ENCODE measurements at places on chromosomes 1 and 21.

DNA sequence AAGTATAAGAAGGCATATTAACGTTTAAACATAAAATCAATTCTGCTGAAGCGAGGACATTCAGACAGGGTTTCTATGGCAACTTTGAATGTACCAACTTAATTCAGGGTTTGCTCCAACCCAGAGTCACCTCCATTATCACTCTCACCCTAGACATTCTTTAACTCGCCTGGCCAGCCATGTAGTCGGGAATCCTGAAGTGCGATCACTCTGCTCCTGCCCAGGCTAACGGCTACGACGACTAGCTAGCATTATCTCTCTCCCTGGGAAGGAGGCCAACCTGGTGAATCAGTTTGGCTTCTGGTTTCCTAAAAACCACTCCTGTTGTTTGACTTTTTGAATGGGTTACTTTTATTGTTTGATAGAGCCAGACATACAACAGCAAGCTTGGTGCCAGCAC, 38.9 kb upstream of the ZBTB18 start:
- H3K36me3 ChIP-seq, result no peaks in the 10 kb centered on the region
- H3K27me3 ChIP-seq, result peaks cover 8% of the 10 kb centered on the region
- no peak overlapping the region for H3K27ac ChIP-seq
- H3K4me1 ChIP-seq, result no peaks in the 10 kb centered on the region
- no peak for DNase-seq

- no peaks in the 10 kb centered on the region for H3K27me3 ChIP-seq
- no peak for DNase-seq
- peaks cover 18% of the 10 kb centered on the region for H3K4me1 ChIP-seq
- H3K4me3 ChIP-seq, result no peak overlapping the region
- no peaks in the 10 kb centered on the region for H3K36me3 ChIP-seq
These were observed 87.4 kb downstream of the GLUL start for GRCh38 chr1:182304218-182304617.

DNA sequence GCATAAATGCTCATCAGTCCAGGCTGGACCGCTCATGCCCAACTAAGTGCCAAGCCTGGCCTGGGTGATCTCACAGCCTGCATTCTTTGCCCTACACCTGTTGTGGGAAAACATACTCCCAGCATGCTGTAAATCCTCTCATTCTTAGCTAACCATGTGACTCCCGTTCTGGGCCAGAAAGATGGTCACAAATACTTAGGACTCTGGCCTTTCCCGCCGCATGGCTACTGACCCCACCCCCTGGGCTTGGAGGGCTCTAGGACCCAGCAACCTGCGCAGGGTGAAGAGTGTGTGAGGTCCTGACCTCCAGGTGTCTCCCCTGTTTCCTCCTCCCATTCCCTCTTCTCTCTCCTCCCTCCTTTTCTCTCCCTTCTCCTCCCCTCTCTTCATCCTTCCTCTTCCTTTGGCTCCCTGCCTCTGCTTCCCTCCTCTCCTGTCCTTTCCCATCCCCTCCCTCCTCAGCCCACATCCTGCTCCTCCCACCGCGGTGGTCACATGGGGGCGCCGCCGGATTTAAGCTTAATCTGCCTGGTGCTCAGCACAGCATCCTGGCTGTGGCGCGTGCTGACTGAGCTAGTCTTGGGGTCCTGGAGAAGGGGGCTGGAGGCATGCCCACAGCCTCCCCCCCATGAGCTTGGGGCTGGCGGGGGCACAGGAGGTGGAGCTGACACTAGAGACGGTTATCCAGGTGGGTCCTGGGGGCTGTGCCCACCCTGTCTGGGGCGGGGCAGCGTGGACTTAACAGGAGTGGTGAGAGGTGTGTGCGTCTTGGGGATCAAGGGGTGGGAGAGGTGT, at the start of gene CROCC:
Gene CROCC, plus strand, starts transcription at position 541 of the 795 bp plus-strand sequence. Its CDS starts 88 bp downstream, at position 629.
- peaks cover 50% of the 10 kb centered on the region for H3K27me3 ChIP-seq
- H3K36me3 ChIP-seq, result no peaks in the 10 kb centered on the region
- peak; percentile 73 for DNase-seq

DNA sequence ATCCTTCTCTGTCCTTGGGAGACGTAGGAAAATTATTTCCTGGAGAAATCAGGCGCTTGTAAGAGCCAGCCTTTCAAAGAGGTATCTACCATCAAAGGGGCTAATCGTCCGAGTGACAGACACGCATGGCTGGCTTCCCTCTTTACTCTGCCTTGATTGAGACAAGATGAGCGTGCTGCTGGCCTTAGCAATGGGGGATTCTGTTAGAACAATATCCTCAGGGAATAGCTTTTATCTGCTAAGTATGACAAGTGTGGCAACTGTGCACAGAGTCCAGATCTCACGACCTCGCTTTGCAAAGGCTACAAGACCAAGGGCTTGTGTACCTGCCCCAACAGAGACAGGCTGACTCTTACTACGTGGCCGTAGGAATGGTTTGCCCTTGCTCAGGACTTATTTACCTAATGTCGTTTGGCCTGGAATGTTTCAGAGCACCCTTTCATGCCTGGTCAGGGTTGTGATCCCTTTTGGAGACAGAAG, 417.1 kb downstream of the KIF26B start:
- H3K4me1 ChIP-seq, result no peaks in the 10 kb centered on the region
- H3K27ac ChIP-seq, result no peak overlapping the region
- no peaks in the 10 kb centered on the region for H3K27me3 ChIP-seq
- no peak overlapping the region for H3K4me3 ChIP-seq
- H3K36me3 ChIP-seq, result no peaks in the 10 kb centered on the region

GRCh38 chr1:58741678-58742553, 41.9 kb downstream of the JUN start:
- H3K4me3 ChIP-seq, result no peak overlapping the region

GRCh38 chr1:54238353-54239034, 38.5 kb downstream of the MRPL37 start:
- peak; percentile 16 for DNase-seq
- H3K27me3 ChIP-seq, result no peaks in the 10 kb centered on the region
- peaks cover 34% of the 10 kb centered on the region for H3K36me3 ChIP-seq
- peak overlapping the region; percentile 4 for H3K27ac ChIP-seq
- no peak overlapping the region for H3K4me3 ChIP-seq
- H3K4me1 ChIP-seq, result peaks cover 7% of the 10 kb centered on the region

DNA sequence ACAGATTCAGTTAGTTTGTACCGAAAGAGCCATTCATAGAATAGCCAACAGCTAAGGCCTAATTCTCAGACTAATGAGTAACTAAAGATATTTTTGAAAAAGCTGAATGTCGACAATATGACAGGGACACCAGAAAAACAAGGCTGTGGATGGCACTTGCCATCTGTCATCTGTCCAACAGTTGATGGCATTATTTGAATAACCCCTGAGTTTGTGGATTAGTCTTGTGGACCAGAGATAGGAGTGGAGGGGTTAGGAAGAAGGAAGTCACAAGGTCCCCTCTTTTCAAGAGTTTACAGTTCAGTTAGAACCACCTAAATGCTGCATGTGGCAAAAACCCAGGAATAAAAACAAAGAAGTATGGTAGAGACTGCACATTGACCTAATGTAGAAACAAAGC, 356.5 kb upstream of the DUSP10 start:
- H3K27me3 ChIP-seq, result no peaks in the 10 kb centered on the region
- no peaks in the 10 kb centered on the region for H3K36me3 ChIP-seq
- DNase-seq, result no peak
- no peaks in the 10 kb centered on the region for H3K4me1 ChIP-seq
- no peak overlapping the region for H3K27ac ChIP-seq

DNA sequence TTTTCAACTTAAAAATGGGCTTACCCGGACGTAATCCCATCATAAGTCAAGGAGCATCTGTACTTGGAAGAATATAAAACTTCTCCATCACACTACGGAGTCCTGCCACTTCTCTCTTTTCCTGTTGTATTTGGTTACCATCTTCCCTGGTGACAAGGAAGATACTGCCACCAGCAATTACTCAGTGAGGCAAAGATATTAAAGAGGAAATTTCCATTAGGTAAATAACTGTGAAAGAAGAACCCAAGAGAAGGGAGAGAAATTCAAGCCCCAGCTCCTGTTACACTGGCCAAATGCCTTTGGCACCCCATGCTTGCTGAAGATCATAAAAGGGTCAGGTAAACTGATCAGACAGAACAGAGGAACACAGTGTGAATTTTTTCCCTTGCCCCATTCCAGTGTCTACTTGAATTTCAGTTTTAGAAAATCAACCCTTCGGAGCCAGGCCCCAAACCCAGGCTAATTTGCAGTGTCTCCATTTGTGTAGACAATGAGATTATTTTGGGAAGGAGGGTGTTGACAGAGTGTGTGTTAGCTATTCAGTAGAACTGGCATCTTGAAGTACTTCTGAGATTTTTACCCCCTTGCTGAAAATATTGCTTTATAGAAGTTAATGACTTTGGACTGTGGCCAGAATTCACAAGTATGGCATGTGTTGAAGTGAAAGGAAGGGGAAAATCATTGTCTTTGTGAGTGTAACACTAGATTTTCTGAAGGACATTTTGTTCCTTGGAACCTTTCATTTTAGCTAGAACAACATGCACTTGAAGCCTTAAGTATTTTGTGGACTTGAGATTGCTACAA, 167.1 kb downstream of the DHRS3 start:
- no peak for DNase-seq
- peak overlapping the region; percentile 100 for H3K27ac ChIP-seq
- H3K4me3 ChIP-seq, result no peak overlapping the region
- peaks cover 57% of the 10 kb centered on the region for H3K36me3 ChIP-seq
- H3K4me1 ChIP-seq, result peaks cover 91% of the 10 kb centered on the region

- H3K4me1 ChIP-seq, result no peaks in the 10 kb centered on the region
- H3K4me3 ChIP-seq, result no peak overlapping the region
- no peak overlapping the region for H3K27ac ChIP-seq
- no peaks in the 10 kb centered on the region for H3K27me3 ChIP-seq
- no peaks in the 10 kb centered on the region for H3K36me3 ChIP-seq
These were observed 130.7 kb downstream of the SLC30A10 start for GRCh38 chr1:219797683-219798082.

DNA sequence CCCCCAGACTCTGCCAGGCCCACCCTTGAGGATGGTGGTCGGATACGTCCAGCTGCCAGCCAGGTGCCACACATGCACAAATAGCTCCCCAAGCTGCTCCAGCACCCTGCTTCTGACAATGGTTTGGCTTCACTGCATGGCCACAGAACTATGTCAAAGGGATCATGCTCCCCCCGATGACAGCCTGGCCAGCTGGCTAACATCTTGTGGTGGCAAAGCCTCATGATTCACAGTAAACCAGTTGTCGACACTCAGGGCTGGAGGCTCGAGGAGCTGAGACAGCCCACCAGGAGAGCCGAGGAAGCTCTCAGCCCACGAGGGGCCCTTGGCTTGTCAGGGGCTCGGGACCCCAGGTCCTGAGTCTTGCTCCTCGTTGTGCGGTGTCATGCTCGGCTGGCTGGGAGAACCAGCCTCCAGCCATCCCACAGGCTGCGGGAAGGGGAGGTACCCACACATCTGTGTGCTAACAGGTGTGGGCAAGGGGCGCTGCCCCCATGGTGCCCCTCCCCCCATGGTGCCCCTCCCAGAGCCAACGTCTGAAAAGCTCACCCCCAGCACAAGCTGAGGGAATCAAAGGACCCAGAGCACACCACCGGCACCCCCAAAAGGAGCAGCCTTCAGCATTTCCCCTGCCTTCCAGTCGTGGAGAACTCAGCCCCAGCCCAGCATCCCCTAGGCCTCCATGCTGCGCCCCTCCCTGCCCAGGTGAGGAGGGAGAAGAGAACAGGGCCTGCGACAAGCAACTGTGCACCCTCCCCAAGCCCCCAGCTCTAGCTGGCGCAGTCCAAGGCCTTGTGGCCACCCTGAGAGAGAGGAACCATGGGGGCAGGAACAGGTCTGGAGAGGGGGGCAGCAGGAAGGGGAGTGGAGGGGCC, 41.2 kb downstream of the KIF21B start:
- no peaks in the 10 kb centered on the region for H3K27me3 ChIP-seq
- DNase-seq, result no peak
- H3K27ac ChIP-seq, result no peak overlapping the region
- H3K4me1 ChIP-seq, result no peaks in the 10 kb centered on the region
- H3K36me3 ChIP-seq, result peaks cover 66% of the 10 kb centered on the region
- H3K4me3 ChIP-seq, result no peak overlapping the region

- H3K4me3 ChIP-seq, result no peak overlapping the region
- no peaks in the 10 kb centered on the region for H3K27me3 ChIP-seq
- DNase-seq, result no peak
- H3K36me3 ChIP-seq, result peaks cover 16% of the 10 kb centered on the region
These were observed 156.8 kb downstream of the FASLG start for GRCh38 chr1:172815740-172816139.

DNA sequence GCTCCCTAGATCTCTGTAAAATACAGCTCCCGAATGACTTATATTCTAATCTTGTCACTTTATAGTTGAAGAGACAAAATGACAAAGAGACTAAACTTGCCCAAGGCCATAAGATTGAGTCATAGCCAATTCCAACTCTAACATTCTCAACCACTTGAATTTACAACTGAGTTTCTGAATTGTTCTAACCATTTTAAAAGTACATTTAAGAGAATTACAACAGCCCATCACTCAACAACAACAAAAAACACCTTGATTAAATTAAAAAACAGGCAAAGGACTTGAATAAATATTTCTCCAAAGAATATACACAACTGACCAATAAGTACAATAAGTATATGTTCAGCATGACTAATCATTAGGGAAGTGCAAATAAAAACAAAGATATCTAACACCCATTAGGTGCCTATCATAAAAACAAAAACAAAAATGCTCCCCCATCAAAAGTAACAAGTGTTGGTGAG, 8.7 kb upstream of the ADCY10 start:
- no peaks in the 10 kb centered on the region for H3K4me1 ChIP-seq
- peaks cover 10% of the 10 kb centered on the region for H3K36me3 ChIP-seq
- DNase-seq, result no peak
- H3K27ac ChIP-seq, result no peak overlapping the region
- no peak overlapping the region for H3K4me3 ChIP-seq
- no peaks in the 10 kb centered on the region for H3K27me3 ChIP-seq

GRCh38 chr1:221337106-221337505, 404.8 kb downstream of the DUSP10 start:
- no peak for DNase-seq
- H3K4me1 ChIP-seq, result no peaks in the 10 kb centered on the region
- H3K4me3 ChIP-seq, result no peak overlapping the region
- no peaks in the 10 kb centered on the region for H3K27me3 ChIP-seq

GRCh38 chr1:22365331-22366295, 86.0 kb upstream of the ZBTB40 start:
- H3K27me3 ChIP-seq, result peaks cover 33% of the 10 kb centered on the region
- no peaks in the 10 kb centered on the region for H3K4me1 ChIP-seq
- H3K4me3 ChIP-seq, result no peak overlapping the region
- no peak for DNase-seq

- peak overlapping the region; percentile 82 for H3K27ac ChIP-seq
- H3K4me1 ChIP-seq, result peaks cover 43% of the 10 kb centered on the region
- no peaks in the 10 kb centered on the region for H3K27me3 ChIP-seq
- H3K36me3 ChIP-seq, result peaks cover 62% of the 10 kb centered on the region
These were observed 32.5 kb downstream of the XKR8 start for GRCh38 chr1:27992276-27992675.

DNA sequence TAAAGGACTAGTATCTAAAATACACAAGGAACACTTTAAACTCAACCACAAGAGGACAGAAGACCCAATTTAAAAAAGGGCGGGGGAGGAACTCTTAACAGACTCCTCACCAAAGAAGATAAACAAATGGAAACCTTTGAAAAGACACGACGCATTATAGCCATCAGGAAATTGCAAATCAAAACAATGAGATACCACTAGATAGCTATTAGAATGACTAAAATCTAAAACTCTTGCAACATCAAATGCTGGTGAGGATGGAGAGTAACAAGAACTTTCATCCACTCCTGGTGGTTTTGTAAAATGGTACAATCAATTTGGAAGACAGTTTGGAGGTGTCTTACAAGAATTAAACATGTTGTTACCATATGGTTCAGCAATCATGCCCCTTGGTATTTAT, 708.2 kb downstream of the BRINP3 start:
- H3K27ac ChIP-seq, result no peak overlapping the region
- no peaks in the 10 kb centered on the region for H3K36me3 ChIP-seq
- H3K4me1 ChIP-seq, result no peaks in the 10 kb centered on the region
- H3K27me3 ChIP-seq, result no peaks in the 10 kb centered on the region

- no peaks in the 10 kb centered on the region for H3K4me1 ChIP-seq
- H3K4me3 ChIP-seq, result no peak overlapping the region
- no peak overlapping the region for H3K27ac ChIP-seq
- no peak for DNase-seq
- H3K36me3 ChIP-seq, result no peaks in the 10 kb centered on the region
- H3K27me3 ChIP-seq, result no peaks in the 10 kb centered on the region
These were observed 707.2 kb downstream of the RWDD3 start for GRCh38 chr1:95941121-95941798.

Measured in activated naive CD4-positive, alpha-beta T cell treated with anti-CD3 and anti-CD28 coated beads, Interleukin-2, amount 10 ng/mL, durations not matched to agents 7 days and 5 days (primary cell).